ENCODE measurements at places on chromosomes 3 and 15. TPM values are rescaled to one million over a fixed set of nuclear protein-coding genes. Genes with fewer than 3 reads are reported as not detected.

The DTWD1 gene
- total RNA-seq: 10.8 TPM

DNA sequence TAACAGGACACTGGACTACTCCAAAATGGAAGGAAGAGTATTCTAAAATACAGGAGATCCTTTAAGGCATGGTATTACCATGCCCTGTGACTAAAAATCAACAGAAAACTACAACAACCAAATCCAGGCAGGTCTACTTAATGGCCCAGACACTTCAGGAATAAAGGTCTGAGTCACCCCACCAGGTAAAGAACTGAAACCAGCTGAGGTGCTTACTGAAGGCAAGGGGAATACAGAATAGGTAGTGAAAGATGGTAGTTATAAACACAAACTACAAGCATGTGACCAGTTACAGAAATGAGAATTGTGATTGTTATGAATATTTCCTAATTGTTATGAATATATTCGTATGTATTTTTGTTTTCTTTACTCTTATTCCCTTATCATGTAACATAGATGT is 13.4 kb downstream of the IFT57 start:
- no peak overlapping the region for H3K4me3 ChIP-seq
- no peaks in the 10 kb centered on the region for H3K27me3 ChIP-seq
- no peak for DNase-seq
- H3K27ac ChIP-seq: no peak overlapping the region
- H3K36me3 ChIP-seq: no peaks in the 10 kb centered on the region

DNA sequence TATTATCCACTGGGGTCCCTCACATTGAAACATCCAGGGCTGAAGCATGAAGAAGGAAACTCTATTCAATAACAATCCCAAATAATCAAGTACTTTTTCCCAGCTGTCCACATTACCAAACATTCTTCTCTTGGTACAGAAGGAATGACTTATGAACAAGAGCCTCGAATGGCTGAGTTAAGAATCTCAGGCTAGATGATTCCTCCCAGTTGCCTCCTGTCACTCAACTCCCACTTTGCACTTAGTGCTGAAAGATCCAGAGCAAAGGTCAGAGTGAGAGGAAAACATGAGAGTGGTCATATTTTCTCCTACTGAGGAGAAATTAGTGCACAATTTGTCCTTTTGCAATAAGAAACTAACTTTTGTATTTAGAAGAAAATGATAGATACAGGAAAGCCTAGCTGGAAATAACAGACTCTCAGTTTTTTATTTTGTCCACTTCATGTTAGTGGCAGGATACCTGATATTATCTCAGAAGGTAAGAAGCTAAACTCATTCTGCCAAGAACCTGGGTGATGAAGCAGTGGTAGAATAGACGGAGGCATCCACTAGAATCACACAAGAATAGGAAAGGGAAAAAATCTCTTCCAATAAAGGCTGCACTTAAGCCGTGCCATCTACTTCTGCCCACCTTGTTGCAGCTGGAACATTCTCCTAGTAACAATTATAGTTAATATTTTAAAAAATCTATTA is 46.2 kb downstream of the GADL1 start:
- DNase-seq: no peak
- no peak overlapping the region for H3K27ac ChIP-seq
- no peaks in the 10 kb centered on the region for H3K27me3 ChIP-seq
- no peaks in the 10 kb centered on the region for H3K36me3 ChIP-seq

The DAZL gene
- total RNA-seq: not detected

The NR1I2 gene
- total RNA-seq: not detected

DNA sequence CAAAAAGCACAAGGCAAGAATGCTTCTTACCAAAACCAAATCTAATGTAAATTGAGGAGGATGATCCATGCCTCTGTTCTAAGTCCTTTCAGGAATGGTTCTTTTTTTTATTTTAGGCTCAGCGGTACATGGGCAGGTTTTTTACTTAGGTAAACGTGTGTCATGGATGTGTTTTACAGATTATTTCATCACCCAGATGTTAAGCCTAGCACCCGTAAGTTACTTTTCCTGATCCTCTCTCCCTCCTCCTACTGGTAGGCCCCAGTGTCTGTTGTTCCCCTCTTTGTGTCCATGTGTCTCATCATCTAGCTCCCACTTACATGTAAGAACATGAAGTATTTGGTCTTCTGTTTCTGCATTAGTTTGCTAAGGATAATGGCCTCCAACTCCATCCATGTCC is 289.2 kb upstream of the THBS1 start:
- H3K27ac ChIP-seq: no peak overlapping the region
- H3K4me3 ChIP-seq: no peak overlapping the region
- no peak for DNase-seq
- no peaks in the 10 kb centered on the region for H3K36me3 ChIP-seq

The ZPLD1 gene
- not detected for total RNA-seq

DNA sequence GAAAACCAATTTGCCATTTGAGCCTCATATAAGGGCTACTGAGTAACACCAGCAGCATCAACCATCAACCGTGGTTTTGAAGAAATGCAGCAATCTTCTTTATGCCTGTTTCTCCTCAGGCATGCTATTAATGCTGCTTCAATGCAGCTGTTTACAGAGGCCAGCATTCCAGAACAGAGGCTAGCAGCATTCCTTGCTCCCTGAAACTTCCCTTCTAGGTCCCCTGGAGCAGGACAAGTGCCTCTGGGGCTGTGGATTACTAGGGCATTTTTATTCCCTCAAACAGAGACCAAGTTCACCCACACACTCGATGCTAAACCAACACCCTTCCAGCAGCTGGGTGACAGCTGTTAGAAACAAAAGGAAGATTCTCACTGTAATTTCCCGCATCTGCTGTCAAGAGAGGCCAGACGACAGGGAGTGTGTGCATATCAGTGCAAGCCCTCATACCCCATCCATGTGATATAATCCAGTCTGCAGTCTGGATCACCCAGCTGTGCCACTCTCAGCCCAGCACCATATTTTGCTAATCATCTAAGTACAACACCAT is 57.5 kb downstream of the HOMER2 start:
- H3K4me1 ChIP-seq: no peaks in the 10 kb centered on the region
- no peak overlapping the region for H3K27ac ChIP-seq
- DNase-seq: no peak
- no peaks in the 10 kb centered on the region for H3K36me3 ChIP-seq
- no peak overlapping the region for H3K4me3 ChIP-seq

DNA sequence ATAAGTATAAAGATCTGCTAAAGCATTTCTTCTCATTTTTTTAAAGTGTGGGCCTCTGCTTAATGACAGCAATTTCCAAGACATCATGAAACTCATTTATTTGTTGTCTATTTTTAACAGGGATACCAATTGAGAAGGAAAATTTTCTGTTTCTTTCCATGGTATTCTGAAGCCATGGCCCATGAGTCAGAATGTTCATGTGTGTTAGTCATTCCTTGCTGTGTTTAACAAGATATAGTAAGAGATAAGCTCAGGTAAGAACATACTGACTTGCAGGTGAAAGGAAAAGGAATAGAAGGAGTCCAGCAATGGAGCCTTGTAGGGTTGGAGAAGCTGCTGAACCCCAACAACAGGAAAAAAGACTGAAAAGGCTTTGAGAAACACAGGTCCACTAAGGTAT is 17.0 kb upstream of the ARID3B start:
- H3K4me3 ChIP-seq: no peak overlapping the region
- H3K36me3 ChIP-seq: no peaks in the 10 kb centered on the region
- DNase-seq: no peak
- peaks cover 7% of the 10 kb centered on the region for H3K4me1 ChIP-seq

The NDN gene
- 41.0 TPM for total RNA-seq

GRCh38 chr3:114527036-114527644 is 233.3 kb downstream of the TIGIT start:
- H3K27ac ChIP-seq: no peak overlapping the region
- H3K4me3 ChIP-seq: no peak overlapping the region
- H3K36me3 ChIP-seq: peaks cover under 1% of the 10 kb centered on the region
- no peaks in the 10 kb centered on the region for H3K27me3 ChIP-seq
